ENCODE measurements at places on chromosomes 2 and 18.

DNA sequence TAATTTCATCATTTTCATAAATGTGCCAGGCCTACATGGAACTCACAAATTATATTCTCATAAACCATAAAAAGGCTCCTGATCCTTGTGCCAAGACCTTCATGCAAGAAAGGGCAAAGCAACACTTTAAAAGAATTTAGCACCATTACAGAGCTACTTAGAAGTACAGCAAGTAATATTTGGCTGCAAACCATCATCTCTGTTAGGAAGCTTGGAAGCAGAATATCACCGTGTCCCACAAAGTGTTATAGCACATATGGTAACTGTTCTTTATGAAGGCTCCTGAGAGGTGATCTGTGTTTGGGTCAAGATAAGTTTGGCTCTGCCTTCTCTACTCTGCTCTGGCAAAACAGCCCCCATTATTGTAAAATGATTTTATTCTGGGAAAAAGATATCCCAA lies 59.7 kb upstream of the KCNJ3 start:
- DNase-seq, result no peak

DNA sequence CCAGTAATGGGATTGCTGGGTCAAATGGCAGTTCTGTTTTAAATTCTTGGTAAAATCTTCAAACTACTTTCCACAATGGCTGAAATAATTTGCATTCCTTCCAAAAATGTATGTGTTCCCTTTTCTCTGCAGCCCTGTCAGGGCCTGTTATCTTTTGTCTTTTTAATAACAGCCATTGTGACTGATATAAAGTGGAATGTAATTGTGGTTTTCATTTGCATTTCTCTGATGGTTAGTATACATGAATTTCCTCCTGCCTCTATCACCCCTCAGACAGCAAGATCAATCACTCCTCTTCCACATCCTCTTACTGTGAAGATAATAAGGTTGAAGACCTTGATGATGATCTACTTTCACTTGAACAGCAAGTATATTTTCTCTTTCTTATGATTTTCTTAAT lies 304.8 kb upstream of the FSIP2 start:
- no peak for DNase-seq

DNA sequence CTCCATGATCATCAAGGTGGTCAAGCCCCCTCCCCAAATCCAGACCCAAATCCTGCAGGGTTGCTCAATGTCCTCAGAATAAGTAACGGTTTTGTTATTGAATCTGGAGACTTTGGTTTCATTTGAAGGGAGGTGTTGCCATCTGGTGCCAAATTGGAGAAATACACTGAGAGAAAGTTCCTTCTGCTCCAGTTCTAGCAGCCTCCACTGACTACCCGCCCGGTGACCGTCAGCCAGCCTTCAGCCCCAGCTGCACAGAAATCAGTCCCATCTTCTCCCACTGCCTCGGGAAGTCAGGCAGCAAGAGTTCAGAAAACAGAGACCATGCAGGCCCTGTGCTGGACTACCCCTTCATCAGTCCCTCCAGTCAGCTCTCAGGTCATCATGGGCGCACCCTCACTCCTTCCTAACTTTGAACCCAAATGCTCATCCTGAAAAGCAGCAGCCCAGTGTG lies 38.7 kb downstream of the PKDCC start:
- DNase-seq, result no peak

DNA sequence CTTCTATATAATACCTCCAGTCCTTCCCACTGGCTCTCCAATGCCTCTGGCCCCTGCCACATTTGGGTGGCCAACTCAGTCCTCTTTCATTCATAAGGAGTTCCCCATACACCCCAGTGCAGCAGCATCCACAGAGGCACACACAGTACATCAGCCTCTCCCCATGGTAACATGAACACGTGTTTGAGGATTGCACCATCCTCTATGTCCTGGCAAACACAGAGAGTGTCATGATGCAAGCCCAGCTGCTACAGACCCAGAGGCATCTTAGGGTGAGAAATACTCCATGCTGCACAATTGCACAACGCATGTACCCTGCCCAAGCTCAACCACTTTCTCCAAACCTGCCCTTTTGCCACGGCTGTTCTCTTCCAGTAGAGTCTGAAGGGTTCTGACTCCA lies 11.5 kb downstream of the IGFBP5 start:
- no peak for DNase-seq

GRCh38 chr2:9291331-9291730 lies 84.7 kb downstream of the ASAP2 start:
- DNase-seq, result no peak

GRCh38 chr2:122138561-122138960 lies 383.1 kb downstream of the TSN start:
- no peak for DNase-seq

DNA sequence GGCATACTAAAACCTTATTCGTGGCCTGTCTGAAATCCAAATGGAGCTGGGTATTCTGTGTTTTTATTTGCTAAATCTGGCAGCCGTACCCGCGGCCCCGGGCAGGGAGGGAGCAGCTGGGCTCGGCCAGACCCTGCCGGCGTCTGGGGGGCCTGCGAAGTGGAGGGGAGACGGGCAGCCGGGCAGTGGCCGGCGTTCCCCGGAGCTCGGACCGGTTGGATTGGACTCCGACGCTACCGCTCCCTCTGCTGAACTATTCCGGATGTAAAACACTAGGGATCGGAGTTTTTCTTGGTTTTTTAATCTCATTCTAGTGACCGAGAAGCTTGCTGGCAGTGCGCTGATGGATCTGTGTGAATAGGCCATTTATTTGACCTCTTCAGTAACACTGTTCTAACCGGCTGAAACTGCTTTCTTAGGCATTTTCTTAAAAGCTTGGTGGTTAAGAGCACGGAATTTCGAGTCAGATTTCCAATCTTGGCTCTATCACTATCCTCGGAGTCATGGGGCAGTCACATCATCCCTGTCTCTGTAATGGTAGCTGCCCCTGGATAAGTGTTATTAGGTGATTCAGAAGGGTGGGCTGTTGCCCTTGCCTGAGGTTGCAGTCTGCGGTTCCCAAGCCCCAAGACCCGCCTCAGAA lies 694 bp downstream of the UNC50 start:
- DNase-seq, result no peak

DNA sequence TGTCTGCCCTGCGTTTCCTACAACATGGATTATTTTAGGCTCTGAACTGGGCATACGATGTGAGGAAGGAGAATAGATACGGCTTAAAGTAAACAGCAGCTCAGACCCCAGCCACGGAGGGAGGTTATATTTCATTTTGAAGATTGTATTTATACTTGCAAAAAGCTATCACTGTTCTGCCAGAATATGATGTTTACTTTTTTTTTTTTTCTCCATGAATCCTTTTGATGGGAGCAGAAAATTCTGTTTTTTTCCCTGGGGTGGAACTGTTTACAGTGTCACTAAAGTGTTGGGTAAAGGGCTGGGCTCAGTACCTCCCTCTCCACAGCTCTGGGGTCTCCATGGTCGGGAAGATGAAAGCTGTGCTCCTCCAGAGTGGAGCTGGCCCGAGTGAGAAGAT lies 13.1 kb downstream of the PCARE start:
- no peak for DNase-seq

DNA sequence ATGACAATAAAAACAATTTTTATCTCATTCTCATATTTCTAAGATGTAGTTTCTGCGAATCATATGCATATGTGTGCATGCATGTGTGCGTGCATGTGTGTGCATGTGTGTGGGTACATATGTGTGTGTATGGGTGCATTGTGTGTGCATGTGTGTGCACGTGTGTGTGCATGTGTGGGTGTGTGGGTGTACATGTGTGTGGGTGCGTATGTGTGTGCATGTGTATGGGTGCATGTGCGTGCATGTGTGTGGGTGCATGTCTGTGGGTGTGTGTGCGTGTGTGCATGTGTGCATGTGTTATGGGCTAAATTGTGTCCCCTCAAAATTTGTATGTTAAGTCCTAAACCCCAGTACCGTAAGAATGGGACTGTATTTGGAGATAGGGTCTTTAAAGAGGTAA lies 49.3 kb downstream of the COL6A3 start:
- DNase-seq, result no peak
